ENCODE measurements at places on chromosomes 1 and 21.

DNA sequence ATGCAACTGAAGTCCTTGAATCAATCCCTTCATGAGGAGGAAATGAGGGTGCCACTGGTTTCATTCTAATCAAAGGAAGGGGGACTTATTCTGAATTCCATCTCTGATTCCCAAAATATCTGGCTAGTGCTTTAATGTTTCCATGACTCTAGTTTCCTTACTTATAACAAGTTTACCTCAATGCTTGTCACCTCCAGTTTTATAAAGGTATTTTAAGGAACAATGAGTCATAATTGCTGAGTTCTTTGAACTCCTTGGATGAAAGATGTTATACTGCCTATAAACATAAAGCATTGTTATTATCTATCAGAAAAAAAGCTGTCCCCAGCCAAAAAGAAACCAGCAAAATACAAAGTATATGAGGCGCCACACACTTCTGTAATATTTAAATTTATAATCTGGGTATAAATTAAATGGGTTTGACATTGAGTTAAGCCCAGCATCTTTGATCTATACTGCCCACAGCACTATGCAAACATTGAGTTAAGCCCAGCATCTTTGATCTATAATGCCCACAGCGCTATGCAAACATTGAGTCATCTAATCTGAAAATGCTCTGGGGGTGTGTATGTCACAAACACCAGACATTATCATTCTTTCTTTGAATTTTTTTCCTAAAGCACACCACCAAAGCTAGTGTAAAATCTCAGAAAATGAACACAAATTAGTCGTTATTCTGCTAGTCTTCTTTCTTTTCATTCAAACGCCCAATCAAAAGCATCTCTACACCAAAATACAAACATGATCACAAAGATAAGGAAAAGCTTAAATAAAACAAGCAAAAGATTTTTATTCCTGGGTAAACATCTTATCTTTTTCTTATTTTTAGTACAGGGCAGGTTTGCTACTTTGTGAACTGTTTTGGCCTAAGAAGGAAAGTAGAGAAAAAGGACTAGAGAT is 11.5 kb upstream of the CXADR start:
- DNase-seq: no peak

DNA sequence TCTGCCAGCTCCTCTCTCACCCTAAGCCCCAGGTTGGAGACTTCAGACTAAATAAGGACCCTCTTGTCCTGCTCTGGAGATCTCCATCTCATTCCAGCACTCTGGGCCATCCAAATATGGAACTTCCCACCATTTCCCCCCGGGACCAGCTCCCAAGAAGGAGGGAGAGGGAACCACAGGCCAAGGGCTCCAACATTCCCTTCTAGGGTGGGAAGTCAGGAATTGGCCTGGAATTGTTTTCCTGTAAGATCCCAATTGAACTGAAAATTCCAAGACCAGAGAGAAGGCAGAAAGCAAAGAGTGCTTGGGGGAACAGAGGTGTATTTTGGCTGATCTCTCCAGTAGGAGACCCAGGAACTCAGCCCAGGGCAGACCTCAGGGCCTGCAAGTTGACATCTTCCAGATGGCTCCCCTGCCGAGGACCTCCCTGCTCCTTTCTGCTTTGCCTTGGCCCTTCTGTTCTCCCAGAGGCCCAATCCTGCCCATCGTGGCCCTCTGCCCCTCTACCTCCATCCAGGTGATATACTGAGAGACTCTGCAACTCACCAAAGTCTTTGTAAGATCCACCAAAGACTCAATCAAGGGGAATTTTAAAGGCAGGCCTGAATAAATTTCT is 14.9 kb downstream of the CSRP1 start:
- no peak for DNase-seq

DNA sequence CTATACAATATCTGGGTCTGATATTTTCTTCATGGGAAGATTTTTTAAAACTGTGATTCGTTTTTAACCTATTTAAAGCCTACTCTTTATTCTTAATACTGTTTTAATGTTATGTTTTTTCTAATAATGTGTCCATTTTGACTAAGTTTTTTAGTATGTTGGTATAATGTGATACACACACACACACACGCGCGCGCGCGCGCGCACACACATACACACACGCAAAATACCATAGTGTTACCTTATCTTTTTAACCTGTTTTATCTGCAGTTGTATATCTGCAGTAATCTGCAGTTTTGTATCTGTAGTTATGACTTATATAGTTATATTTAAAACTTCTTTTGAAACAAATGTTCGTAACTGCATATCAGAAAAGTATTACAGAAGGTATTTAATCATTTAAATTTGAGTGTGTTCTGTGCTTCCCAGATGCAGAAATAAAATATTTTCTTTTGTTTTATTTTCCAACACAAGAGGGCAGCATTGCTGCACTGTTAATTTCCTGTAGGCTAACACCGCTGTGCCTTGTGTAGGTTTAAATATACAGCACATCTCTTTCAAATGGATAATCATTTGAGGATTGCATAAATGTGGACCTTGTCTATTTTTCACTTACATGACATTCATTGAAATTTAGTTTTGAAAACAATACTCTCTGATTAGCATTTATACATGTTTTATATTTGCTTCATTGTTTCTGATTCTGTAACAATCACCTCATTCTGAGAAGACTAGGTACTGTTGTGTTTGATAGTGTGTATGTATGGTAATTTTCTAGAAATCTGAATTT is 166.1 kb downstream of the PDE4B start:
- DNase-seq: peak; percentile 8

- no peak for DNase-seq
These were observed 930 bp downstream of the DHCR24 start for GRCh38 chr1:54885807-54886723.

GRCh38 chr1:187537936-187538335 is 709.2 kb downstream of the PLA2G4A start:
- DNase-seq: no peak

DNA sequence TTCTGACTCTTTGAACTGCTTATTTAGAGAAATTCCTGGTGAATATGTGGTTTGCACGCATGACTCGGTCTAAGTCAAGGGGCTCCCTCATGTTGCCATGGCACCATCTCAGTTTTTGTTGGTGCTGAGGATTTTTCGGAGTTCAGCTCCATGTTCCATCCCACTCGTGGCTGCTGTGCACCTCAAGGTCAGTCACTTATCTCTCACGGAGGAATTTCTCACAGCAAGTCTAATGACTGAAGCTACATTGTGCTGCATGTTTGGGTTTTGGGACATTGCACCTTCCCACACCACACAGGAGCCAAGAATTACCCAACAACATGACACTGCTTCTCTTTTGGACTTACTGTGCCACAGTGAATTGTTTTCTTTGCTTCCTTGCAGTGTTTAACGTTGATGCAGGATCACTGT is 269.9 kb downstream of the NCAM2 start:
- DNase-seq: no peak

GRCh38 chr1:45499415-45499769 is 481 bp downstream of the CCDC163 start:
- DNase-seq: no peak

GRCh38 chr1:203219934-203220333 is 9.5 kb downstream of the CHIT1 start:
- DNase-seq: no peak

- DNase-seq: no peak
These were observed 37.1 kb downstream of the SLC30A1 start for GRCh38 chr1:211541720-211542477.

DNA sequence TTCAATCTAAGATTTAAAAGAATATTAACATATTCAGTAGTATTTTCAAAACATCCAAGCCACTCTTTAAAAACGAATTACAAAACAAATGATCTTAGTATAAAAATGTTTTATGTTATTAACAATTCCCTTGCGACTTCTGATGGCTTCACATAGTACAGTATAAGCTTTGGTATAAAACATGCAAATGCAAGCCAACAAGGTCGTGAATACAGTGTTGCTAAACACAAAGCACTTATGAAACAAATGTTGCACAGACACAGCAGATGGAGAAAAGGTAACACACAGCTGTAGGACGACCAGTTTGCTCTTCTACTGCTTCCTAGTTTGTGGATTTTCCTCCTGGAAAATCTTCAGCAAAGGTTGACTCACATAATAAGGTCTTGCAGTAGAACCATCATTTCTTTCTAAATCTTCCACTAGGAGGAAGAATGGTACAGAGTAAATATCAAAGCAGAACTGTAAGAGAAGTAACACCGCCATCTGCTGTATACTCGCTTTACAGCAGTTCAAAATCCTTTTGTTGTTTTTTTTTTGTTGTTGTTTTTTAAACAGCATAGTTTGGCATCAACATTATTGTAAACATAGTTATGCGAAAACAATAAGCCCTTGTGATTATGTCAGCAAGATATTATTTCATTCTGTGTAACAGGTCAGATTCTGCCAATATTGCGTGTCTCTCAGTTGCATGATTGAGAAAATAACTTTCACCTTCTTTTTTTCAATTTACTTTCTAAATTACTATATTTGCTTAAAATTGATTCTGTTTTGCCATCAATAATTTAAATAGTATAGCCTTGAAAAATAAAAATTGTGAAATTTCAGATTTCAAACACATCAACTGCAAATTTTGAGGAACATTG is 69.5 kb downstream of the LHX8 start:
- no peak for DNase-seq

- DNase-seq: no peak
These were observed 3.2 kb upstream of the UCK2 start for GRCh38 chr1:165824269-165824643.

DNA sequence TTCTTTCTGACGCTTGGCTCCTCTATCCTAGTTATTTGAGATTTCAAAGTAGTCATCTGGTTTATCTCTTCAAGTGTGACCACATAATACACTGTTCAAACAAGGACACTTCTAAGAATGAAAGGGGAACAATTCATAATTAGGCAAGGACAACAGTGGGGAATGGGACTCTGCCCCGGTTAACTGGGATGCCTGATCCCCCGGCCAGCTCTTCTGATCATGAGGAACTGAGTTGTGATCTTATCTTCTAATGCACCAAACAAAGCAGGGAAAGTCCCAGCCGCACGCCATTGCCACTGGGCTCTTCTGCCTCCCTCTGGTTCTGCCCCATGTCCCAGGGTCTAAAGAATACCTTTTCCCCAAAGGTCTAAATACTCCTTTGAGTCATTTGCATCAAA is 158.2 kb upstream of the IRF2BP2 start:
- DNase-seq: peak; percentile 27

DNA sequence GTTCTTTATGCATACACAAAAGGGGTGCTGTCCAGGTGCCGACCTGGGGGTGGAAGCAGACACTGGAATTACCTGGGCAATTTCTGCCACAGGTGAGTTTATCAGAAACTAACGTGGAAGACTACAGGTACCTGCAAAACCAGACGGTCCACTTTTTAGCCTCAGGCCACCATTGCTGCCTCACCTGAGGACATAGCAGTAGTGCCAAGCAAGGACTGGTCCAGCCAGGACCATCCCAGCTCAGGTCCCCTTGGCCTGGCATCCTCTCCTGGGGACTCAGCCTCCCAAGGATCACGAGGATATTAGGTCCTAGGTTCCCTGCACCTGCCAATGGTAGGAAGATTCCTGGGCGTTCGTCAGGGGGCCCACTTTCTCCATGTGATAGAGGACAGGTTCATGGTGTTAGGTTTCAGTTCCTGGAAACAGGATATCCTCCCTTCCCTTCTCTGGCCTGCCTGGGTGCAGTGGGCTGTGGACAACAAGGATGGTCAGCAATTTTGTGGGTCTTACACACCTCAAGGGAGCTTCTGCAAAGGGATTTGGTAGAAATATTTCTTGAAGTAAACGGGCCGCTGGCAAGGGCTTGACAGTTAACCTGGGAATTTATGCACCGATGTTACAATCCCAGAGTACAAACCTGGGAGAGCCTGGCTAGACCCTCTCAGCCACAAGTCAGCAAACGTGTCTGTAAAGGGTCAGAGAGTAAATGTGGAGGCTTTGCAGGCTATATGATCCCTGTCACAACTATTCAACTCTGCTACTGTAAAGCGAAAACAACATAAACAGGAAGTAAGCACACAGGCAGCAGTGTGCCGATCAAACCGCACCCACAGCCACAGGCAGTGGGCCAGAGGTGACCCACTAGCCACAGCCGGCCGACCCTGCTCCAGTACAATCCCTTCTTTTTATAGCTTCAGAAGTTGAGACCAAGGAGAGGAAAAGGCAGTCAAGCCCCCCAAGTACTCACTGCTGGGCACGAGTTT is 71.4 kb upstream of the RAB4A start:
- no peak for DNase-seq

- DNase-seq: no peak
These were observed 8.4 kb upstream of the KPNA6 start for GRCh38 chr1:32099426-32099825.

GRCh38 chr1:185631843-185632242 is 102.3 kb upstream of the HMCN1 start:
- no peak for DNase-seq

GRCh38 chr21:16519036-16519435 is 789.3 kb downstream of the USP25 start:
- DNase-seq: no peak

GRCh38 chr21:17461014-17461413 is 51.8 kb upstream of the CXADR start:
- no peak for DNase-seq

DNA sequence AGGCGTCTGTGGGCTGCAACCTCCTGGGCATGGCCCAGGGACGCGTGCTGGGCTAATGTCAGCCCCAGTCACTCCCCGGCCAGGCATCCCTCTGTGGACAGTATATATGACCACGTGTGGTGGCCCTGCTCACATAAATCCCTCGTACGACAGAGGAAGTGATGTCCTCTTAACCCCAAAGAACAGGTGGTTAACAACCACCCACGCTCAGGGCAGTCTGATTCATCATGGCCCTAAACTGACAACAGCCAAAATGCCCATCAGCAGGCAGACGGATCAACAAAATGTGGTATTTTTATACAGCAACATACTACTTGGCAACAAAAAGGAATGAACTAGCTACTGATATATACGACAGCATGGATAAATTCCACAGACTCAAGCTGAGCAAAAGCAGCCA is 51.0 kb downstream of the ECE1 start:
- DNase-seq: no peak

- DNase-seq: no peak
These were observed 95.6 kb upstream of the JUN start for GRCh38 chr1:58879464-58879863.

DNA sequence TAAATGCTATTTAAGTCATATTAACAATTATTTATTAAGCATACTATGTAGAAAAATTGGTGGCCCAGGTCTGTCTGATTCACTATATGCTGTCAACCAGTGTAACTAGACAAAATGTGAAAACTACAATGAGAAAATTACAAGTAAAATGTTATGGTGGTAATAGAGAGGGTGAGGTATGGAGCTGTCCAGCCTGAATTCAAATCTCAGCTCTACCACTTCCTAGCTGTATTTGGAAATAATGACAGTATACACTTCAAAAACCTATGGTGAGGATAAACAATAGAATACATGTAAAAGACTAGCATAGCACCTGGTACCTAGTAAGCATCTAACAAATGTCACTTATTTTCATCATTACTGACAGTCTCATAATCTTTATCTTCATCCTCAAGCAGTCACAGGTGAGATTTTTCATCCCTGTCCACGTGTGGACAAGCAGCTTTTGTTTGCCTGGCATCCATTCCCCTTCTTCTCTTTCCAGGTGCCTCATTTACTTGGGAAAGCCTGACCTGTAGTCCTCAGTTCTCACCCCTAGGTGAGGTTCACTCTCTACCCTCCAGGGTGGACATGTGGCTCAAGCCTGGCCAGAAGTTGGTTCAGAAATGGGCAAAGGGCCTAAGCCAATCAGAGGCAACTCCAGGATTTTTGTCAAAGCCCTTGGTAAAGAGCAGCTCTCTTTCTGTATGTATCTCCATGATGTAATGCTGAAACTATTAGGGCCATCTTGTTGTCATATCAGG is 29.5 kb downstream of the EGLN1 start:
- DNase-seq: no peak

Data from stimulated activated CD4-positive, alpha-beta T cell treated with anti-CD3 and anti-CD28 coated beads, TNF-alpha, amount 100 ng/mL, for 24 hours (primary cell).